ENCODE measurements at places on chromosomes 12 and 14.

GRCh38 chr12:107042801-107043200 is 50.5 kb downstream of the CRY1 start:
- DNase-seq, result no peak

- peak; percentile 52 for DNase-seq
Observed at GRCh38 chr12:93592641-93593406, 20.3 kb downstream of the SOCS2 start.

DNA sequence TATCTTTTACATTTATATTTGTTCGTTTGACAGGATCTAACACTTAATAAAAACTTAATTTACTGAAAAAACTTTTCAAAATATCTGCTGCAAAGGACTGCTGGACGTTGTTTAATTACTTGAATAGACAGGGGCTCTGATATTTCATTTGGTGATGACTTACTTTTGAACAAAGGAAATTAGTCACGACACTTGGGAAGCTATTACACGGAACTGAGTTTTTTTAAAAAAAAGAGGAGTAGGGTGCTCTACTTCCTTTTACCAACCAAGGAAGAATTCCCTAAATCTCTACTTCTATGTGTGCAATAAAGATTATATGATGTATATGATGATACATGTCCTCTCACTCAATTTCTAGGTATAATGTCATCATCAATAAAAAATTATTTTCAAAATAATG is 4.7 kb downstream of the FGD6 start:
- peak; percentile 60 for DNase-seq

GRCh38 chr14:75409316-75410205 is 18.3 kb upstream of the JDP2 start:
- no peak for DNase-seq

DNA sequence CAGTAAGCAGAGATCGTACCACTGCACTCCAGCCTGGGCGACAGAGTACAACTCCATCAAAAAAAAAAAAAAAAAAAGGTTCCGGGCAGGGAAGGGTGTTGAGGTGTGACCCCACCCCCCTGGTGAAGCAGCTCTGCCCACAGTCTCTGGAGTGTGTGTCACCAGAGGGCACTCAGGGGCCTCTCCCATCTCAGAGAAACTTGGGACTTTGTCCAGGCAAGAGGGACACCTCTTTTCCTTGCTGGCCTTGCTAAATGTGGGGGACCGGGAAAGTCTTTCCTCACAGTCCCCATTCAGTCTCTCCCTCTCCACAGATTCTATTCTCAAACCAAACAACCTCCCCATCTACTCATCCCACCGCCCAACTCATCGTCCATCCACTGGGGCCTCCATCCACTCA is 43.6 kb downstream of the RFLNA start:
- no peak for DNase-seq

DNA sequence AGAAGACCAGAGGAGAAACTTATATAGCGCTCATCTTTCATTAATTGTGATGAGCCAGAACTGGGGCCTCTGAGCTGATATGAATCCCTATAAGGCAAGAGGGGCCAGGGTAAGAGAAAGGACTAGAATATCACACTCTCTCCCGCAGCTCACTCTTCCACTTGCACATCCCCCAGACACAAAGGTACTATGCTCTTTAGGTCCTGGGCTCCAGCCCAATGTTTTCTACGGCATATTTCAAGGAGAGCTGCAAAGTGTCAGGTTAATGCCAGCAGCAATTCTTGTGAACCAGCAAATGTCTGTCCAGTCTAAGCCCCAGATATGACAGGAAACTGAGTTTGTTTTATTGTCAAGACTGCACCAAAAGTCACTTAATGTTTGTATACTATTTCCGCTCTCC is 29.4 kb downstream of the PPP2R5E start:
- DNase-seq, result no peak

All from kidney capillary endothelial cell (primary cell).